ENCODE measurements at places on chromosomes 12 and 14. TPM values are rescaled to one million over a fixed set of nuclear protein-coding genes. Genes with fewer than 3 reads are reported as not detected.

- H3K36me3 ChIP-seq: no peaks in the 10 kb centered on the region
- no peak overlapping the region for H3K27ac ChIP-seq
- H3K27me3 ChIP-seq: no peaks in the 10 kb centered on the region
- H3K4me1 ChIP-seq: peaks cover 5% of the 10 kb centered on the region
These were observed 2.7 kb downstream of the IRAK4 start for GRCh38 chr12:43761500-43761899.

DNA sequence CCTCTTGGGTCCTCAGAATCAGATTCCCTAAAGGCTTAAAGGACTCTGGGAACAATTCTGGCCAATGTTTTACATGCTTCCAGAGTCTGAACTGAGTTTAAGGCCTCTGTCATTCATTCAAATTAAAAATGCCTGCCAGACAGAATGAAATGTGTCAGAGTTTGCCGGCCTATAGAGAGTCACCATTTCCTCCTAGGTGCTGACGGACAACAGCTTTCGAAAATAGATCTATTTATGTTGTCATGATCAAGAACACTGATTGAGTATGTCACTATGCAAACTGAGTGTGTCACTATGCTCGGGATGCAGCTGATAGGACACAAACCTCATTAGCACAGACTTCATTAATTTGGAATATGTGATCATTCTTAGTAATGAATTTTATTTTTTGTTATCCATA is 151.4 kb upstream of the TMCC3 start:
- H3K27ac ChIP-seq: no peak overlapping the region
- no peak overlapping the region for H3K4me3 ChIP-seq
- H3K27me3 ChIP-seq: no peaks in the 10 kb centered on the region
- DNase-seq: no peak
- no peaks in the 10 kb centered on the region for H3K4me1 ChIP-seq
- no peaks in the 10 kb centered on the region for H3K36me3 ChIP-seq

Gene AQP2
- total RNA-seq: not detected

Gene FAM181A
- not detected for total RNA-seq

DNA sequence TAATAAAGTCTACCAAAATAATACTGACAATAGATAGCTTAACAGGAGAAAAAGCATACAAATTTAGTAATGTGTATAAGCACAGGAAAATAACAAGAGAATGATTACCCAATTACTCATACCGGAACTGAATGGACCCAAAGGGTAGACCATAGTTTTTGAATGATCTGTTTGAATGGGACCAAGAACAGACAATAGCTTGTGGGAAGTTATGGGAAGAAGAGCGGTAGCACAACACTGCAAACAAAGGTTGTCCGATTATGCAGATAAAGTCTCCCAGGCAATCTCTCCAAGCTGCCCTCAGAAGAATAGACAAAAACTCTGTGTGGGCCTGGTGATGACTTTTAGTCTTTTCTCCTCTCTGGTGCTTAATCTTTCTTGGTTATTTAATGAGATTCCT is 96.6 kb upstream of the NEDD1 start:
- no peak overlapping the region for H3K27ac ChIP-seq
- no peak for DNase-seq
- H3K4me1 ChIP-seq: no peaks in the 10 kb centered on the region
- H3K4me3 ChIP-seq: no peak overlapping the region
- H3K27me3 ChIP-seq: no peaks in the 10 kb centered on the region

GRCh38 chr12:24948420-24948756 is 513 bp downstream of the BCAT1 start:
- peak; percentile 59 for DNase-seq
- peaks cover 13% of the 10 kb centered on the region for H3K36me3 ChIP-seq
- H3K27ac ChIP-seq: peak overlapping the region; percentile 98
- H3K27me3 ChIP-seq: no peaks in the 10 kb centered on the region
- peak overlapping the region; percentile 98 for H3K4me3 ChIP-seq
- H3K4me1 ChIP-seq: peaks cover 11% of the 10 kb centered on the region

Gene PDZRN4
- not detected for total RNA-seq

GRCh38 chr12:58914457-58914856 is 5.8 kb downstream of the LRIG3 start:
- peaks cover 2% of the 10 kb centered on the region for H3K4me1 ChIP-seq
- peaks cover 22% of the 10 kb centered on the region for H3K36me3 ChIP-seq
- H3K27ac ChIP-seq: no peak overlapping the region
- H3K27me3 ChIP-seq: peaks cover 2% of the 10 kb centered on the region

DNA sequence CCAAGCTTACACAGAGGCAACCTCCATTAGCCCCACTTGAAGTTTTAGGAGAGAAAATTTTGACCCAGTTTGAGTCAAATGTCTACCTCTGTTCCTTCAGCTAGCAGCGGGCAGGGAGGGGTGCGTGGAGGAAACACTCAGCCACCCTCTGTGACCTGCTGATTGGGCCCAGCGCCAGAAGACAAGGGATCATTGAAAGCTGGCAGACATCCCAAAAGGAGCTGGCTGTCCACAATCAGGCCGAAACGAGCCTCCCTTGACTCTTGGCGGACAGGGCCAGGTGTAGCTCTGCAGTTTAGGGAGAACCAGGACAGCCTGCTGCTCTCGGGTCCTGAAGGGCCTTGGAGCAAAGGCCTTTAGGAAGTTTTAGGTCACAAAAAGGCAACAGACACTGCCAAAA is 41.3 kb downstream of the CD9 start:
- no peak overlapping the region for H3K4me3 ChIP-seq
- H3K27ac ChIP-seq: no peak overlapping the region
- H3K36me3 ChIP-seq: peaks cover 50% of the 10 kb centered on the region

- no peak overlapping the region for H3K4me3 ChIP-seq
- H3K27ac ChIP-seq: no peak overlapping the region
- no peaks in the 10 kb centered on the region for H3K27me3 ChIP-seq
These were observed 37.3 kb downstream of the SIX4 start for GRCh38 chr14:60686865-60687264.

Gene TMEM132C
- 0.22 TPM for total RNA-seq

- DNase-seq: no peak
- no peak overlapping the region for H3K4me3 ChIP-seq
- no peaks in the 10 kb centered on the region for H3K27me3 ChIP-seq
- H3K27ac ChIP-seq: no peak overlapping the region
- H3K4me1 ChIP-seq: no peaks in the 10 kb centered on the region
These were observed 35.0 kb upstream of the CFAP54 start for GRCh38 chr12:96454396-96454795.

Gene MYO1A
- not detected for total RNA-seq

Gene SERPINA3
- total RNA-seq: not detected

- H3K4me3 ChIP-seq: no peak overlapping the region
- no peak for DNase-seq
- no peaks in the 10 kb centered on the region for H3K36me3 ChIP-seq
- no peak overlapping the region for H3K27ac ChIP-seq
- peaks cover 9% of the 10 kb centered on the region for H3K4me1 ChIP-seq
These were observed 74.3 kb upstream of the SRSF5 start for GRCh38 chr14:69692594-69692993.

All from H9 (cell line).